ENCODE measurements at places on chromosomes 7 and 10.

DNA sequence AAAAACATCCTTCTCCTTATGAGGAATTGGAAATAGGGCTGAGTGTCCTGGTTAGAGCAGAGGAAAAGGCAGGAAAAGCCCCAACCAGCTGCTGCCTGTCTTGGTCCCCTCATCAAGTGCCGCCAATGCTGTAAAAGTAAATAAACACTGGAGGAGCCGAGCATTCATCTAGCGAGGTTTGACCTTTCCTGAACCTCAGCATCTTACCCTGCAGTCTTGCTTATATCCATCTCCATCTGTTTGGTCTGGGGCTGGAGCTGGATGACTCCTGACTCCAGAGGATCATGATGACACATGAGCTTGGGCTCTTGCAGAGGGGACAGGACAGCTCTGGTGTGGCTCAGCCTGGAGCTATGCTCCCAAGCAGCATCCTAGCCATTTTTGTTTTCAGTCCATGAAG lies 501.1 kb downstream of the TNS3 start:
- no peak for DNase-seq

DNA sequence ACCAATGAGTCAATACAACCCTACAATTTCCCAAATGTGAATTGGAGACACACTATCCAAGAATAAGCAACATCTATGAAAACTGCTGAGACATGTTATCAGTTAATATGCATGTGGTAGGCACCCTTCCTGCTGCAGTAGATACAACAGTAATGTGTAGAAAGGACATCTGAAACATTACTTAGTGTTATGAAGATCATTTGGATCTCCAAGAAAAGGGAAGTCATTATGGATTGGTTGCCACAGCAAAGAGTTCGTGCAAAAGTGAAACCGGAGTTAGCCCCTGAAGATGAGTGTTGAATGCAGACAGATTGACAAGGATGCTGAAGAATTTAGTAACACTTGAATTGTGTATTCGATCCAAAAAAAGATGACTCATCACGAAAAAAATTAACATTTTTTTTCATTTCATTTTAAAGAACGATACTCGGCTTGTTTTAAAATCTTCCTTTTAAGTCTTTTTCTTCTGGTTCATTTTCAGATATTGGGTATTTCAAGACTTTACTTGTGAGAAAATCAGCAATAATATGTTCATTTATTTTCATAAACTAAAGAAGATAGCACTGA lies 322.4 kb upstream of the KLF6 start:
- no peak for DNase-seq

DNA sequence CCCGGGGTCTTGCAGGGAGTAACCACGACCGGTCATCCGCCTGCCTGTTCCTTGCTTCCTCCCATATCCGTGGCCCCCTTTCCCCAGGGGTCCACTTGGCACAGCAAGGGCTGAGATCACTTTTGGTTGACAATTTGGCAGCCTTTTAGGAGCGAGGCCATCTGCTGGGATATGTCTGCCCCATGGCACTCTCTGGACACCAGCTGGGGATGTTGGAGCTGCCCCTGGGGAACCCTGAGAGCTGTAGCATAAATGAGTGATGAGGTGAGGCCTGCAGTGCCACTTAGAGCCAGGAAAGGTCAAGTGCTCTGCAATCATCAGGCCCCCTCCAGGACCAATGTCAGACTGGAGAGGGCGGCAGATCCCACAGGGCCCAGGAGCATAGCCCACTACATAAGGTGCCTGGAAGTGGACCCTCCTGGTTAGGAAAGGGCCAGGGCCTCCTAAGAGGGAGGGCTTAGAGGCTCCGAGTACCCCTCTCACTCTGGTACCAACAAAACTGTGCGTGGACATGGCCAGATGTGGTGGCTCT lies 92.1 kb downstream of the HIP1 start:
- DNase-seq = no peak

- DNase-seq = no peak
These were observed 11.4 kb downstream of the NEBL start for GRCh38 chr10:20885678-20886077.

GRCh38 chr7:95904099-95904498 lies 131.7 kb downstream of the DYNC1I1 start:
- no peak for DNase-seq

- DNase-seq = no peak
These were observed 149.8 kb downstream of the DOCK4 start for GRCh38 chr7:112056409-112056808.

- no peak for DNase-seq
These were observed 3.4 kb downstream of the TCF7L2 start for GRCh38 chr10:112953174-112954159.

DNA sequence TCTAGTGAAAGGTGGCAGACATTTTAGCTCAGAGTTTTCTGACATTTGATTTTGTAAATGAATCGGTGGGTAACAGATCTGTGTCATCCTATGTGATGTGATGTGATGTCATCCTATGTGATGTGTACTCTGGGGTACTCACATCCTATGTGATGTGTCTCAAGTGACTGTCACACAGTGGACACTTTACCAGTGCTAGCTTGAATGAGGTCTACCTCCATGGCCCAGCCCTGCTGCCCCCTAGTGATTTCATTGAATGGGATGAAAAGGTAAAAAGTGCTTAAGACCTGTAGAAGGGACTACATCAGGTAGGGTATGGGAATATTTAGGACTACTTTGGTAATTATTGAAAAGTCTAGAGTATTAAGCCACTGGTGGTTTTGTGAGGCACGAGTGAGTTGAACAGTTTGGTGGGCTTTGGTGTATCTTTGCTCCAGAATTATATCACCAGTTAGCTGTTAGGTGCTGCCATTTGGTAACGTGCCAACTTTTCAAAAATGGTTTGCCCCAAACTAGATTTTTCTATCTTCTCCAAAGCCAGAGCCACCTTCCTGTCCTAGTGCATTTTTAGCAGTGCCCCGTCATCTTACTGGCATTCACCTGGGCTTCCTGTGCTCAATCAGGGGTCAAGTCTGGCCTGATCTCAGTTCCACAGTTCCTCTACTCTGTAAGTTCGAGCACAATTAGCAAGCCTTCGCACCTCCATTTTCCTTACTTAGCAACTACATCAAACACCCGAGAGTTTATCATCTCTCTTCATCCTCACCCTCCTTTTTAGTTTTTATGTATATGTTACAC lies 9.7 kb downstream of the EIF4H start:
- DNase-seq = no peak

DNA sequence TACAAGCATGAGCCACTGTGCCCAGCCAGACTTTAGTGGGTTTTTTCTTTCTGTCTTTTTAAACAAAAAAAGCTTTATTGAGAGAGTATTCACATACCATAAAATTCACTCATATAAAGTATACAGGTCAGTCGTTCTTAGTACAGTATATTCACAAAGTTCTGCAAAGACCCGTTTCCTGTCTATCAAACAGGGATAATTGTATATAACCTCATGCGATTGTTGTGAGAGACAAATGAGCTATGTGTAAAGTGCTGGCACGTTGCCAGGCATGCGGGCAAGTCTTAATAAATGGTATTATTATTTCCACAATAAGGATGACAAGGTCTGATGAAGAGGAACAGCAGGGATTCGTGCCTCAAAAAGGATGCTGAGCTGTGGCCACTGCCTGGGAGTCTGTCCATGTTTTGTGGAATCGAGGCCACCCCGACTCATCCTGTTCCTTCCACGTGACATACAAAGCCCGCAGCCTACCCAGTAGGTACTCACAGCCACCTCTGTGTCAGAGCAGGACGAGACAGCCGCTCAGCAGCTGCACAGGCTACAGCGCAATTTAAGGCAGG lies 51.6 kb downstream of the SMKR1 start:
- peak; percentile 22 for DNase-seq

DNA sequence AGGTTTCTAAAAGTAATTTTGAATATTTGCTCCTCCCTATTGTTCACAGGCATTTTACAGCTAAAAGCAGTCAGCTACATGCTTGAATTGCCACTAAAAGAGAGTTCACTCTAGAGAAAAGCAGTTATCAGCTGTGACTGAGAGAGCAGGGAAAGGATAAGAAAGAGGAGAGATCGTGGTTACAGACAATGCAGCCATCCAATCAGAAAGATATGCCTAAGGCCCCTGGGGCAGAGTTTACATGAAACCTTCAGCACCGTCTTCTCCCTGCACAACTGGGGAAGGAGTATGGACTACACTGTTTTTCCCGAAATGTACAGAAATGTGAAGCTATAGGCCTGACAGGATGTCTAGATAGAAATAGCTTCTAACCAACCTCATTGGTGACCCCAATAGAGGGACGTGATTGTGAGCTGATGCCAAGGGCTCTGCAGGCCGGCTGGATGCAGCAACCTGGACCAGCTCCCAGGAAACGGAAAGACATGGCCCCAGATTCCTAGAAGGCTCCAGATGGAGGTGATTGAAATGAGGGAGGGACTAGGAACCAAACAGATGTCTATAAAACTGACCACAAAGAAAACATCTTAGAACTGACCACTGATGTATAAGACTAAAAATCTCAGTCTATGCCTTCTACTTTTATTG lies 3.2 kb upstream of the VSTM4 start:
- DNase-seq = no peak

GRCh38 chr7:102220960-102221800 lies 65.5 kb upstream of the SH2B2 start:
- no peak for DNase-seq

- DNase-seq = no peak
These were observed 38.3 kb upstream of the PTPN12 start for GRCh38 chr7:77498659-77499379.

DNA sequence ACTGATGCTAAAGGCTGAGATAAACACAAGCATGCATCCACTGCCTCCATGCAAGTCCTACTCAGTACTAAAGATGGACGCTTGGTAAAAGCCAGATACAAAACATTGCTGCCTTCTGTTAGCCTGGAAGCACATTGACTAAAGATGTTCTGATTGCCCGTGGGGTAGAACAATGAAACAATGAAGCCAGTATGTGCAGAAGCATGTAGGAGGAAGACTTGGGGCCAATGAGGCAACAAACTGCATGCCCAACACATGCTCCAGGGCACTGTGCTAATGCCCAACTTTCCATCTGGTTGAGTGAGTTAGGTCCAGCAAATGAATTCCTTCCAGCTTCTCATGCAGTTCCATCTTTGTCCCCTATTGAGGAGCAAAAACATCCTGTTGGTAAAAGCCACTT lies 1245.5 kb downstream of the GATA3 start:
- no peak for DNase-seq

- no peak for DNase-seq
These were observed 6.6 kb downstream of the CPA1 start for GRCh38 chr7:130386876-130387275.

GRCh38 chr10:88457660-88458059 lies 125.5 kb downstream of the RNLS start:
- no peak for DNase-seq

GRCh38 chr7:105354383-105354782 lies 34.3 kb downstream of the SRPK2 start:
- DNase-seq = no peak

DNA sequence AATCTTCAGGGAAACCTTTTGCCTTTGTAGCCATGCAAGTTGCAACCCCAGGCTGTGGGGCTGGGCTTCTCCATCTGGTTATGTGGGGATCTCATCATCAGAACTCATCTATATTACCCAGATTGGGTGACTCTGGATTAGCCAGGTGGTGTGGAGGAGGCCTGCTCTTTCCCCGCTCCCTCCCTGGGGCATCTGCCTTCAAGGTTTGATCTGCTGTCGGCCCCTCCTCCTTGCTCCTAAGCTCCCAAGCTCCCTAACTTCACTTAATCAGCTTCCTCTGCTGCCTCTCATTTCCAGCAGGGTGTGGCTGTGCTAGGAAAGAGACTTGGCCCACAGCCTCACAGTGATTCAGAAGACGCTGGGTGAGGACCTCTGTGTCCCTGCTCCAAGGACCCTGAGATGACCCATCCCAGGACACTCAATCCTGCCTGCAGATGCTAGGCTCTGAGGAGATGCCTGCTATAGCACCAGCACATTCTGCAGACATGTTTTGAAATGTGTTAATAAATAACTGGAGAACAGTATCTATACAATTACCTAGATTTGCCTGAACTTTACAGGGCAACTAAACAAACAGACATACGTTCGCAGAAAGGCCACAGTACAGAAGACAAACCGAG lies 392.1 kb upstream of the PODXL start:
- no peak for DNase-seq

- no peak for DNase-seq
These were observed 269.9 kb downstream of the BAMBI start for GRCh38 chr10:28947171-28947570.

DNA sequence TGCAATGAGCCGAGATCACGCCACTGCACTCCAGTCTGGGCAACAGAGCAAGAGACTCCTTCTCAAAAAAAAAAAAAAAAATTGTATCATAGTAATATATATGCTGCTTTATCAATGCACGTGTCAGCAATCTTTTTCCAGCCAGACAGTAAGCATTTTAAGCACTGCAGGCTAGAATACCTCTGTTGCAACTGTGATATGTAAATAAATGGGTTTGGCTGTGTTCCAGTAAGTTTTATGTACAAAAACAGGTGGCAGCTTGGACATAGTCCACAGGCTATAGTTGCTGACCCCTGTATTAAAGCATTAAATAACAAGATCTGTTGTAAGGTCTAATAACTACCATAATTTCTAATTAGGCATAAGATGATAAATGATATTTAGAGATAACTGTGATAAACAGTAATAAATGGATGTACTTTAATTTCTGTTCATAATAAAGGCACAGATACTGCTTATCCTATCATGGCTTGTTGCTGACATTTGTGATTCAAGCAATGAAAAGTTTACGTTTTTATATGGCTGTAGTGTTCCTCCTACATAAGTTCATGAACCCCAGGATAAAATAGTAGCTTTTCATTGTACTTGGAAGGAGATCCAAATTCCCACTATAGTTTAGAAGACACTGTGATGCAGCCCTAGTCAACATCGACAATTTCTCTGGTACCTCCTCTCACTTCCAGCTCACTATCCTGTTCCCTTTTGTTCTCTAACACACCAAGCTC lies 161.4 kb downstream of the ELMO1 start:
- DNase-seq = no peak

- no peak for DNase-seq
These were observed 123.6 kb downstream of the OAT start for GRCh38 chr10:124294811-124295770.

GRCh38 chr10:126022841-126023240 lies 126.5 kb downstream of the FANK1 start:
- DNase-seq = no peak

- no peak for DNase-seq
These were observed 18.1 kb upstream of the TRIM8 start for GRCh38 chr10:102626026-102626685.

DNA sequence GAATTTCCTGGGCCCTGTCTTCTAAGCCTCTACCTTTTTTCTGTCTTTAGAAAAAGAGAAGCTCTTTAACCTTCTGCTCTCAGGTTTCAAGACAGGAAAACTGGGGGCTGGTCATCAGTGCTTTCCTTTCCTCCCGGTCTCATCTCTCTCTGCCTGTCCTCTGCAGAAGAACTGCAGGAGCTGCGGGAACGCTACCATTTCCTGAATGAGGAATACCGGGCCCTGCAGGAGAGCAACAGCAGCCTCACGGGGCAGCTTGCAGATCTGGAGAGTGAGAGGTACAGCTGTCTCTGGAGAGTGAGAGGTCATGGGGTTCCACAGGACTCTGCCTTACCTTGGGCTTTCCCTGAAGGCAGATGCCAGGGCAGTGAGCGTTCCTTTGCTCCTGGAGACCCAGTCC lies 12.7 kb downstream of the CCDC136 start:
- no peak for DNase-seq

Data from activated gamma-delta T cell treated with anti-CD3 and anti-CD28 coated beads, Interleukin-2, amount 50 U/mL, for 16 hours (primary cell).